ENCODE measurements at places on chromosomes 13 and 19. TPM values are rescaled to one million over a fixed set of nuclear protein-coding genes. Genes with fewer than 3 reads are reported as not detected.

The APOE gene
- 0.44 TPM for total RNA-seq

DNA sequence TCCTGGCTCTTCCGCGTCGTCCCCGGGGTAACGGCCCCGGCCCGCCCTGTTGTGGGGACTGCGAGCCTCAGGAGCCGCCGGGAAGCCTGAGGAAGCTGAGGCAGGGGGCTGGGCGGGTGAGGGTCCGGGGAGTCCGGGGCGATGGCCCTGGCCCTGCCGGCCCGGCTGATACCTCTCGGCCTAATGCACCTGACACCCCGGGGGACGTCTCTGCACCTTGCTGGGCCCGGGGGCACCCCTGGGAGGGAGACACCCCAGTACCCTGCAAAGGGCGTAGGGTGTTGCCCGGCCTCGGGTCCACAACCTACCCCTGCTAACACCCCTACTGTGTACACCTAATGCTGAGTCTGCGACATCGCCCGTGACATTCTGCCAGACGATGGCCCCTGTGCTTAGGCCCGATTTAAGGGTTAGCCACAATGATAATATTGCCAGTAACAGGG lies 410 bp downstream of the PIN1 start:
- DNase-seq, result no peak

- DNase-seq, result no peak
These were observed 16.3 kb downstream of the PLA2G4C start for GRCh38 chr19:48094129-48094854.

- no peak for DNase-seq
These were observed 25.1 kb downstream of the GAS6 start for GRCh38 chr13:113838711-113839201.

GRCh38 chr19:3507371-3508120 lies 1.4 kb downstream of the FZR1 start:
- peak; percentile 55 for DNase-seq

- DNase-seq, result peak; percentile 42
These were observed 13.8 kb upstream of the PTPRS start for GRCh38 chr19:5354403-5354802.

DNA sequence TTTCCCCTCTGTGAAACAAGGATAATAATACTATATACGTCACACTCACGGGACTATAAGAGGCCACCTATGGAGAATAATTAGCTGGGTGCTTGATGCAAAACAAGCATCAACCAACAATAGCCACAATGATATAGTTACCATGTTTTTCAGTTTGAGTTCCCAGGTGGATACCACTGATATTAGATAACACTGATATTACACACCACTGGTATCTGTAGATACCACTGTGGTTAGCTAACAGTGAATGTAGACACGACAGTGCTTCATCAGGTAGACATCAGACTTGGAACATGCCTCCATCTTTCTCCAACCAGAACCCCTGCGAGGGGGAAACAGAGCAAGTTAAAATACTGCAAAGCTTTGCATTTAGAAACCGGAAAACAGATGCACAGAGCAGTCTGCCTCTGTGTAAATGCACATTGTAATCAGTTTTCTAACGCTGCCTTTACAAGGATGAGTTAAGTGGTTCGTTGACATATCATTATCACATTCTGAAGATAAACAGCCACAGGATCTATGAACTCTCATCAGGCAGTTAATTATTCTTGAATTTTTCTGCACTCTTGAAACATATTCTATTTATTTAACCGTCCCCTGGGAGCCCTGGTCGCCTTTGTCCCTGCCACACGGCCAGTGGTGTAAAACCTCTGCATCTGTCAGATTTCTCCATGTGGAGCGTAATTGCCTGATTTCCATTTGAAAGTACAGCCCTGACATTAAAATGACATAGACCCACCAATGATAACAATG lies 80.7 kb downstream of the RNASEH2B start:
- no peak for DNase-seq

GRCh38 chr13:111961651-111962192 lies 105.2 kb upstream of the SOX1 start:
- DNase-seq, result no peak

The KLK3 gene
- total RNA-seq, result not detected

DNA sequence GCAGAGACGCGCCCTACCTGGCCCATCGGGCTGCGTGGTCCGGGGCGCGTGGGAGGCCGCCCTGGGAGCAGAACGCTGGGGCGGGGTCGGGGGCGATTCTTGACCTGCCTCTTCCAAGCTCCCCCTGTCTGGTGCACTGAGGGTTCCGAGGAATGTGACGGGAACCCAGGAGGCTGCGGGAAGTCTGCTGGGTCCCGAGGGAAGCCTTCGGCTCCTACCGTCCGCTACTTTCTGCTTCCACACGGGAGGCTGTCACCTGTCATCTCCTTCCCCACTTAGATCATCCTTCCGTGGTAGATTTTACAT lies 781 bp upstream of the SPRYD7 start:
- DNase-seq, result no peak
